NCI-H1092 (cell line): ENCODE measurements at places on chromosomes 2 and 18.
A peak's percentile ranks its signal among the peaks of the same experiment; 100 is the strongest.

DNA sequence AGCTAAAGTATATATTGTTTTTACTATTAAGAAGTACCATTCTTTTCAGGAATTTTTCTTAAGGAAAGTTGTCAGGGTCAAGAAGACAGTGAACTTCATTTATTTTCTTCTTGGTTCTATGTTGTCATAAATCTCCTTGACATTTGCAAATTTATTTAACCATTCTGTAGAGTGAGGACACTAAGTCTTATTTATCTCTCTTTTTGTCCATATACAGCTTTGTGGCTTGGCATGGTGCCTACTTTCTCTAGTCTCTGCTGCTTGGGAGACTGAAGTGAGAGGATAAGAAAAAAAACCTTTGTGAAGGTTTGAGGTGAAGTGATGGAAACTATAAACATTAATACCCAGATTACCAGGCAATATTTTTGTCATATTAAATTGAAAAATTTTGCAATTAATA lies 1389.4 kb downstream of the SUCLG1 start:
- no peak for DNase-seq

GRCh38 chr2:240151477-240152031 lies 11.1 kb upstream of the OTOS start:
- DNase-seq: no peak

- peak; percentile 77 for DNase-seq
These were observed 469.3 kb upstream of the MEX3C start for GRCh38 chr18:51666763-51667191.

DNA sequence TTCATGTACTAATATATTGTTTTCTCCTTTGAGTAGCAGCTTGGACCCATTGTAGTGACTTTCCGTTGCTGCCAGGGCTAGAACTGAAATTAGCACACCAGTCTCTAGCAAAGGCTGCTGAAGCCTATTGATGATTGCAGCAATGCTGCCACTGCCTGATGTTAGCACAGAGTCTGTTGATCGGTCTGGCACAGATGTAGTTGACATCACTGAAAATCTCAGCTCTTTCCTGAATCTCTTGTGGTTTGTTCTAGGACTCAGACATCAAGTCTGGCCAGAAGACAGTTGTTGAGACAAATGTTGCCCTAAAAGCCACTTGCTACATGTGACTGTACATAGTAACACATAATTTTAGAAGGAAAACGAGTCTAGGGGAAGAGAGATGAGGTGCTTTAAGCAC lies 47.2 kb downstream of the VAPA start:
- no peak for DNase-seq

GRCh38 chr2:224860786-224861185 lies 144.6 kb upstream of the CCDC195 start:
- DNase-seq: no peak

GRCh38 chr2:198113316-198113715 lies 308.9 kb downstream of the PLCL1 start:
- no peak for DNase-seq

- DNase-seq: no peak
These were observed 472.6 kb downstream of the DLGAP1 start for GRCh38 chr18:3982541-3982940.

- DNase-seq: no peak
These were observed 37.1 kb upstream of the ASAP2 start for GRCh38 chr2:9169349-9170107.

GRCh38 chr2:161586517-161587167 lies 37.6 kb upstream of the SLC4A10 start:
- DNase-seq: no peak

- no peak for DNase-seq
These were observed 30.8 kb downstream of the COBLL1 start for GRCh38 chr2:164810843-164811242.

DNA sequence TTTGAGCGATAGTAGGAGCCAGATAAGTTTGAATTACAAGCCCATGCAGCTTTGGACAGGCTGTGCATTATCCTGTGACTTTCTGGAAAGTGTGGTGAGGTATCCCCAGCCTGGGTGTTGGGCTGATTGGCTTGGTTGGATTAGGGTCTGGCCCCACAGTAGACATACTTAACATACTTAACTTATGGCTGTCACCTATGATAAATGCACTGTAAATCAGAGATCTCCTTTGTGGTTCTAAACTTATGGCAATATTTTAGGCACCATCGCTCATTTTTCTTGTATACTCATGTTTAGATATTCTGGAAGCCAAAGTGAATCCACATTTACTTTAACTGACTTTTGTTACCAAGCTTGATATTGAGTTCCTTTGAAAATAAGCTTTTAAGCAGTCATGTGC lies 54.8 kb downstream of the SPTBN1 start:
- no peak for DNase-seq

DNA sequence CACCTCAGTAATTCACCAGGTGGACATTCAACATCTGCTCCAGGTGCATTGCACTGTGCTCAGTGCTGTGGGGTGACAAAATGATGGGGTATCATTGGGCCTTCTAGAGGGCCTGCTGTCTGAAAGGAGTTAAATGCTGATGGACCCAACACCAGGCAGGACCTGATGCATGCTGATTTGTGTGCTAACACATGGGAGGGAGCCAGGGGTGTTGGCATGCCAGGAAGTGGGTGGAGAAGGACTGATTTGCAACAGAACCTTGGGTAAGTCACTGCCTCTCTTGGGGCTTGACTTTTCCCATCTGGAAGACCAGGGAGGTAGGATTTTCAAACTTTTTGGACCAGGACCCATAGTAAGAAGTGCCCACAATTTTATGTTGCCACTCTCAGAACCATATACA lies 57.9 kb upstream of the CXCR4 start:
- DNase-seq: no peak

- DNase-seq: no peak
These were observed 41.5 kb downstream of the ARHGAP25 start for GRCh38 chr2:68776124-68776523.

DNA sequence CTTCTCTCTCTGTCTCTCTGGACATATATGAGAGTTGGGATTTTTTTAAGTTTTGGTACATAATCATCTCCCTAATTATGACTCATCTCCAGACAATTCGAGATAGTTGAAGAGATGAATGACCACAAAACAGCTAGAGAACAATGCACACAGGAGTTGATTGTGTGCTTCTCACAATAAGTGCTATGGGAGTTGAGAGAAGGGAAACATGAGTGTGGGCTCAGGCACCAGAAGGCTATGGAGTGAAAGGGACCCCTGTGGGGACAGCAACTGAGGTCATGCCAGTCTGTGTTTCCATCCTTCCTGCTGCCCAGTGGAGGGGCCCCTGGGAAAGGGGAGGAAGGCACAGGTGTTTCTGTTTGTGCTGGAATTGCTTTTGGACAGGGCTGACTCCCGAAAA lies 6.5 kb upstream of the YWHAQ start:
- no peak for DNase-seq

GRCh38 chr2:218152172-218152571 lies 14.6 kb downstream of the CXCR1 start:
- DNase-seq: no peak

DNA sequence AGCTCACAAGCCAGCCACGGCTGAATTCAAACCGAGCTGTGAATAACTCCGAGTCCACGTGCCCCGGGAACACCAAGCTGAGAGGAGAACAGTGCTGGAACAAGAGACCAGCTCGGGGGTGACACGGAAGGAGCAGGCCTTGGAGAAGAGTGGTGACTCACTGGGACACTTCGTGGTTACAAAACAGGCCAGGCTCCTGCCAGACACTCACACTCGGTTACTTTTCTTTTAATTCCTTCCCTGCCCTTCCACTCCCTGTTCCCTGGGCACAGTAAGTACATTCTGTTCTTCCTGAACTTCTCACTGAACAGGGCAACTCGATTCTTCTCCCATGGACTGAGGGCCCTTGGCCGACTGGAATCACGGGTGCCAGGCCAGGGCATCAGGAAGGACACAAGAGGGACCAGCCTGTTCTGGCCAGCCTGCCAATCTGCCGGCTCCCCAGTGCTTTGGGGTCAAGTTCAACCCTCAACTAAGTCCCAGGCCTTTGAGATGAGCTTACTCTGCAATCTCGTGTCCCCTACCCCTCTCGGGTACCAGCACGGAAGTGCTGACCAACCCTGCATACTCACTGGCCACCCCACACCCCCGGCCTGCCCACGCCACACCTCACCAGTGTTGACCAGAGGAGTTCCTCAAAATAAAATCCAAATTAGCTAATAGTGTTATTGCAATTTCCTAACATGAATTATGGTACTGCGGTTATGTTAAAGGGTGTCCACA lies 87.5 kb downstream of the TFCP2L1 start:
- no peak for DNase-seq

DNA sequence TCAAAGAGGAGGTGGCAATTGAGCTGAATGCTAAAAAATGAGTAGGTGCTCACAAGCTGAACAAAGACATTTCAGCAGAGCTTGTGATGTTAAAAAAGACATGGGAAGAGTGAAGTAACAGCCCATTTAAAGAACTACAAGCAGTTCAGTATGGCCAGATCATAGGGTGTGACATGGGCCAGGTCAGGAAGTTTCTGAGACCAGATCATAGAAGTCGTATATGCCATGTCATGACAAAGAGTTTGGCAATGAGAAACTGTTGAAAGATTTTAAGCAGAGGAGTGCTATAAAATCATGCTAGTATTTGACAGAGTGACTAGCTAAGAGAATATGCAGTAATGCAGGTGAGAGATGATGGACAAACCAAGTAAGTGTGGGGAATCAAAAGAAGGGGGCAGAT lies 7.3 kb upstream of the PELI1 start:
- DNase-seq: no peak

DNA sequence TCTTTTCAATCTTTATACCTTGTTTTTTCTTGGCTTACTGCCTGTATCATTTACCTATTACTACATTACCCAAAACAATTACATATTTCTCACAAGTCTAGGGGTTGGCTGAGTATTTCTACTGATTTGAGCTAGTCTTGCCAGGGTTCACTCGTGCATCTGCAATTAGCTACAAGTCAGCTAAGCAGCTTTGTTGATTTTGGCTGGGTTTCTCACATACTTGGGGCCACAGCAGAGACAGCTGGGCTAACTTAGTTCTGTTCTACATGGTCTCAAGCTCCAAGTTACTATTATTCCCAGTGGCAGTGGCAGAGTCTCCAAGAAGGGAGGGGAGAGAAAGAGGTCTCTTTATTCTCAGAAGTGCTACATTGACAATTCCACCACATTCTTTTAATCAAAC lies 54.7 kb upstream of the SP5 start:
- DNase-seq: no peak

- no peak for DNase-seq
These were observed 187.5 kb upstream of the CYRIA start for GRCh38 chr2:16853088-16853487.

DNA sequence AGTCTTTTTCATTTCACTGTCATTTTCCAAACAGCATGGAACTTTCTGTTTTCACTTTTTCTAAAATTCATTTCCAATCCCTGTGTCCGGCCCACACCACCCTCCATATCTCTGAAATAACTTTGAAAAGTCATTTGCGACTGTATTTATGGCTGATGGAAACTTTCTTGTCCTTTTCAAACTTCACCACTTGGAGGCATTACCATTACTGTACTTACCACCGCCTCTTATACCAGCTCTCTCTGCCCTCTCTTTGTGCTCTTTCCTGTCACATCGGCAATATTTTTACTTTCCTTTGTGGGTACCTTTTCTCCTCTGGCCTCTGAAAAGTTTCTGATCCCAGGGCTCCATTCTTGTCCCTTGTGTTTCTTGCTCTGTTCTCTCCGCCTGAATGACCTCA lies 39.5 kb upstream of the IL1RL1 start:
- no peak for DNase-seq

GRCh38 chr2:120776649-120777048 lies 41.0 kb downstream of the GLI2 start:
- no peak for DNase-seq

DNA sequence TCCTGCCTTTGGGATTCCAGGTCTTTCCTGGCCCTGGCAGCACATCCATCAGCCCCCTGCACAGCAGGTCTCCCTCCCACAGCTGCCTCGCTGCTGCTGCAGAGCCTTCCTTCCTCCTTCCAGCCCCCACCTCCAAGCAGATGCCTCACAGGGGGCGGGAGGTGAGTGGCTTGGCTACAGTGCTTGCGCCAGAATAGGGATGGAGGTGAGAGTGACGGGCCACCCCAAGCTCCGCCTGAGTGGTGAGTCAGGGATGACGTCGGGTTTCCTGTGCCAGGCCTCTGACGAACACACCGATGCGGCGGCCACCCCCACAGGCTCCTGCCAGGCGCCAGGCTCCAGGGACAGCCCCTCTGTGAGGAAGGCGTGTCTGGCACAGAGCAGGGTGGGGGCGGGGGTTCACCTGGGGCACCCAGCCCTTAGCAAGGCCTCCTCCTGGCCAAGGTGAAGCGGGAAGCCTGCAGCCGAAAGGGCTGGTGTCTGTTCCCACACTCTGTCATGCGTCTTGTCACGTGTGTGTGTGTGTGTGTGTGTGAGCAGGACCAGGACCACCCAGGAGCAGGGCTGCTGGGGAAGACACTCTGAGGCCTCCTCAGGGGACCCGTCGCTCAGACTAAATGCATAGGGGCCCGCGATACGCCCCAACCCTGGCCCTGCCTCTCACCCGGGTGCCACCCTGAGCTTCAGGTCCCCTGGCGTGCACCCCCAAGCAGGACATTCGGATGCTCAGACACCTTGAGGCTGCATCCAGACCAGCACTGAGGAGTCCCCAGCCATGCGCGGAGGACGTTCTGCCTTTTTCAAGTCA lies 3.4 kb upstream of the DUSP2 start:
- no peak for DNase-seq

- no peak for DNase-seq
These were observed 101.6 kb downstream of the SLC4A3 start for GRCh38 chr2:219728991-219729487.

GRCh38 chr2:80300346-80300745 lies 4.2 kb downstream of the LRRTM1 start:
- no peak for DNase-seq

GRCh38 chr2:172759441-172759840 lies 23.8 kb downstream of the RAPGEF4 start:
- no peak for DNase-seq

- no peak for DNase-seq
These were observed 40.3 kb downstream of the OSBPL6 start for GRCh38 chr2:178234648-178235047.

- DNase-seq: no peak
These were observed 16.1 kb downstream of the CEBPZ start for GRCh38 chr2:37215250-37215649.

DNA sequence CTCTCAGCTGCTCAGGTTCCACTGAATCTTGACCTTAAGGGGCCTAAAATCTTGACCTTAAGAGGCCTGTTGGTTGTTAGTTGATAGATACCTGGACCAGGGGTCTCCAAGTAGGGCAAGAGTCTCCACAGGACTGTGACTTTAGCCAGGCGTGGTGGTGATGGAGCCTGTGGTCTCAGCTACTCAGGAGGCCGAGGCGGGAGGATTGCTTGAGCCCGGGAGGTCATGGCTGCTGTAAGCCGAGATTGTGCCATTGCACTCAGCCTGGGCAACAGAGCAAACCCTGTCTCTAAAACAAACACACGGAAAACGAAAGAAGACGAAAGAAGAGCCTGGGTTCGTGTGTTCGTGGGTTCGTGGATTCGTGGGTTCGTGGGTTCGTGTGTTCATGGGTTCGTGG lies 120.2 kb upstream of the CTDP1 start:
- DNase-seq: no peak
